ENCODE measurements at places on chromosomes 6 and 20. TPM values are rescaled to one million over a fixed set of nuclear protein-coding genes. Genes with fewer than 3 reads are reported as not detected.

GRCh38 chr6:169409742-169410312 is 156.2 kb upstream of the THBS2 start:
- no peak for ATAC-seq

DNA sequence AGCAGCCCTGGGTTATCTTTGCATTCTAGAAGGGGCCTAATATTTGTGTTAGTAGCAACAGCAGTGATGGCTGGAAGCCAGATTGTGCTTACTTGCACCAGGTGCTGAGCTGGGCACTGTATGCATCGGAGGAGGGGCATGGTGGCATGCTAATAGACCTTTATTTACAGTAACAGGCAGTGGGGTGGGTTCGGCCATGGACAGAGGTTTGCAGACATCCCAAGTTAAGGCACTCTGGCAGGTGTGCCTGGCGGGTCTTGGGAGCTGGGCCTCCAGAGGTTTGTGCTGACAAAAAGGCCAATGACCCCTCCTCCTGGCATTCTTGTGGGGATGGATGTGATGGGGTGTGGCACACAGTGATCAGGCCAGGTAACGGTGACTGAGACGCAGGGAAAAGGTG is 39.0 kb upstream of the CD93 start:
- no peak for ATAC-seq

- ATAC-seq, result no peak
These were observed 71.5 kb downstream of the SOX4 start for GRCh38 chr6:21665110-21665391.

DNA sequence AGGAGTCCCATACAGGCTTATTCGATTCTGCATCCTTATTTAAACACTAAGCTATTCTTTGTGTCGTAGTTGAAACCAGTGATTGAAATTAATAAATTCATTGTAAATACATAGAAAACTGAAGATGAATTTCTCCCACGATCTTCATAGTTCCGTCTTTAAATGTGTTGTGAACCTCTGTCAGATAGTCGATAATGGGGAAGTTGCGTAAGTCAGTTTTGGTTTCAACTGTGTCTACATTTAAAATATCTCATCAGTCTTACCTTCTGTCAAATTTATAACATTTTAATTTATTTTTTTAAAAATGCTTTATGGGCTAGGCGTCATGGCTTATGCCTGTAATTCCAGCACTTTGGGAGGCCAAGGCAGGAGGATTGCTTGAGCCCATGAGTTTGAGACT is 12.7 kb downstream of the STX11 start:
- no peak for ATAC-seq

DNA sequence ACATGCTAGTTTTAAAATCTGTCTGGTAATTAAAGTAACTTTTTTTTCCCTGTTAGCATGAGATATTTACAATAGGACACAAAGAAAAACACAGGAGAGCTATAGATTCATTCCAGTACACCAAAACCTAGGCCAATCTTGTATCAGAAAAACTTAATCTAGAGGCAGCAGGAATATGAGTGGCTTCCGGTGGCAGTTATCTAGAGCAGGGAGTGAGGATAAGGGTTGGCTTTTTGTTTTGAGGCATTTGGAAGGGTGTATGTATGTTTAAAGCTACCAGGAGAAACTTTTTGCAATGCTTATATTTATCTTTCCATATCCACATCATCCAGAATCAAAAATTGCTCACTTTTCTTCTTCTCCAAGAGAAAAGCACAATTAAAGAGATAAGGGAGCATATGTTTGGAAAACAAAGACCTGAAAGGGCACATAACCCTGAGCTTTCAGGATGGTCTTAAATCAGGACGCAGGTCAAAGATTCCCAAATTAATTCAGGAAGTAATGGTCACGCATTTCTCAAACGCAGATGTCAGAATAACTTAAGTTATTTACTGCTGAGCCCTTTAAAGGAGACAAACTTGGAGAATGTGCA is 13.1 kb downstream of the TFAP2A start:
- no peak for ATAC-seq

DNA sequence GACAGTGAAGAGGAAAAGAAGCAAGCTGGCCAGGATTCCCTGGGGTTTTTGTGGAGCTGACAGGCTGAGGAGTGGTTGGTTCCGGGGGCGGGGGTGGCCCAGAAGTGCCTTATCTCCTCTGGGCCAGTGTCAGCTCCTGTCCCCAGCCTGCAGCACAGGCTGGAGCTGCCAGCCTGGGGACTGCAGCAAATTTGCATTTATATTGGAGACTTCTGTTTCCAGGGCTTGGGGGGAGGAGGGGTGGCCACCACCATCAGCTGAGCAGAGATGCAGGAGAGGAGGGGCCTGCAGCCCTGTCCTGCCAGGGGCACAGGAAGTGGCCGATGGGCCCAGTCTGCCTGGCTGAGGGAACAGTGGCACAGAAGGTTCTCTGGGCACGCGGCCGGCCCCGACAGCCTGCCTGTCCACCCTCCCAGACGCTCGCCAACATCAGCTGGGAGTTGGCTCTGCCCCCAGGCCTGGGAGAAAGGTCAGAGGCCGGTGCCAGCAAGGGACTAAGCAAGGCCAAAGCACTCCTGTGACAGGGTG is 24.3 kb upstream of the SCRT2 start:
- ATAC-seq, result no peak

DNA sequence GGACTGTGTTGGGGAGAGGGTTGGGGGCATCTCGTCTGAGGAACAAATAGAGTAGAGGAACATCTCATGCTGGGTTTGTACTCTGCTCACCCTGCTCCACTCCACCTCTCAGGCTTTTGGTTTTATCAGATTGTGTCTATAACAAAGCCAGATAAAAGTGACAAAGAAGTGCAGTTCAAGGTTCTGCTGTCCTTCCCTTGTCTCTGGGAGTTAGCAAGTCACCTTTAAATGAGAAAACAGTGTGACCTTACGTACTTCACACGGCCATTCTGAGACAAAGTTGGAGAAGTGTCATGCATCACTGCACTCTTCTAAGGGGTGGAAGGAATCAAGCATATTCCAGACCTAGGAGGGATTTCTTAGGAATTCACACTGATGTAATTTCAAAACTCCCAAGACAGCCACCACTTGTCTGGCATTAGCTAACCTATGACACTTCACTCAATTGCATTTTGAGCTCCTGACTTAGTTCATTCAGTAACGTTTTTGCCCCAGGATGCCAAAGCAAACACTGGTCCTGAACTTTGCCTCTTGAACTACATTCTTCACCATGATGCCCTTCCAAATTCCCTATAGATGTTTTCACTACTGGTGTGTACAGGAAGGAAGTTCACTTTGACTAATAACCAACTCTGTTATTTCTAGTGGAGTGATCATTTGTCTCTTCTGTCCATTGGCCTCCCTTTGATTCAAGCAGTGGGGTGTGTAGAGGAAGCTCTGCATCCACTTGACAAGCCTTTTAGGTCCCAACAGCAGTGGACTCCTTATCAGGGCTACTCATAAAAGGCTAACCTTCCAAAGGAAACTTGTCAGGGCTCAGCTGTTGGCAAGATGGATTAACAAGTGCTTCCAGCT is 647.6 kb upstream of the FLRT3 start:
- ATAC-seq, result no peak

DNA sequence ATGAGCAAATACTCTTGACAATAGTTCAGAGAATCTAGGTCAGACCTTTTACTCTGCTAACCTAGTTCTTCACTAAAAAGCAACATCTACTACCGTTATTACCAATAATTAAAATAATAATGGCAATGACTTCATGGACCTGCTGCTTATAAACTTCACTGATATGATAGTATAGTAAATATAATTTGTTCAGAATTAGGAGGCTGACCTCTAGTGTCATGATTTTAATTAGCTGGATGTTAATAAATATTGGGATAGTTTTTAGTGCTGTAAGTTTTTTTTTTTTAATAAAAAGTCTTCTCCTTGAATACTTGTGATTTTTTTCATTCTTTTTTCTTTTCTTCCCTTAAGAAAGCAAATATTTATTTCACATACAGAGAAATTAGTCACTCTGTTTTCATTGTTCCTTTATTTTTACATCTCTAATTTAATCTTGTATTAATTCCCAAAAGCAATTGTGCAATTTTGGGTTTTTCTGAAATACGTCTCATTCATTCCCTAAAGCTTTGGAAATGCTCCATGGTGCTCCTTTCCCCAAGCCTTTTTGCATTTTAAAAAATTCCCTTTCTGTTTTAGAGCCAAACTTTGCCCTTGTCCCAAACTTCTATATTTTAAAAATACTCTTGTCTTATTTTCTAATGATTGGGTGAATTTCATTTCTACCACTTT is 46.6 kb upstream of the UST start:
- ATAC-seq, result no peak

DNA sequence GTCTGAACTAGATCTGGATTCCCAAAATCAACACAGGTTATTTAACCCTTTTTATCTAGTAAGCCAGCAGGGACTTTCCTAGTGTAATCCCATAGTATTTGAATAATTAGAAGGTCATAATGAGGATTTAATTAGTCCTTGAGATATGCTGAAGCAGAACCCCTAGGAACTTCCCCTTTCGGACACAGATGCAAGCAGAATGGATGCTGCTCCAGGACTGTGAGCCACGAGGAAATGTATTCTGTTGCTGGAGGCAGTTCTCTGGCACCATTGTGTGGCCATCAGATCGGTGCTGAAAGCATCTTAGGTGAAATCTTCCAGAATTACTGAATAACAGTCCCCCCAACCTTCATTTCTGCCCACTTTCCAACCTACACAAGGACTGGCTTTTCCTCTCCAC is 206.9 kb downstream of the TMEM242 start:
- no peak for ATAC-seq

DNA sequence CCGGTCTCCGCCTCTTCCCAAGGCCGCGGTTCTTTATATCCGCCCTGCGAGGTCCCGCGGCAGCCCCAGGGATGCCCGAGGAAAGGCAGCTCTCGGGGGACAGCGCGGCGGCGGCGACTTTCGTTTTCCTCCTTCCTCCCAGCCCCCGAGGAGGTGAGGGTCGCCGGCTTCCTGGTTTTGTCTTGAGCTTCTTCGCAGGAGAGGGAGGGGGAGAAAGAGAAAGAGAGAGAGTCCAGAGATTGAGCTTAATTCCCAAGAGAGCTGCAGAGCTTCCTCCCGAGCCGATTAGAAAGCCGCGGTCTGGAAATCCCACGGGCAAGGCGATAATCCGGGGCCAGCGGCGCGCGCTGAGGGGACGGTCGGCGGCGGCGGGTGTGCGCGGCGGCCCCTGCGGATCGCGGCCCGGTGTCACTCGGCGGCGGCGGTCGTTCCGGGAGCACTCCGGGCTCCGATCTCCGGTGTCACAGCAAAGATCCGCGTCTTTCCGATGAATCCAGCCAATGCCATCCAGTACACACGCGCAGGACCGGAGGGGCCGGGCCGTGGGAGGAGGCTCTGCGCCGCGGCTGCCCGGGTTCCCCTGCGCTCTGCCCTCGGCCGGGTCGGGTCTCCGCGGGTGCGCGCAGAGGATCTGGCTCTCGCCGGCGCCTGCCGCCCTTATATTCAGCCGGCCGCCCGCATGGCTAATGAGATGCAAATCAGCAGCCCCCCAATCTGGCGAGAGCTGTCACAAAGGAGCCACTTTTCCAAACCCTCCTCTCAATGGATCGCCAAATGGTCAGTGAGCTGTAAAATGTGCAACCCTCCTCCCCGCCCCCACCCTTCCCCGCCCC is at the start of gene DLL1:
Gene DLL1, minus strand, starts transcription at position 783 of the 833 bp plus-strand sequence. CDS start 939 bp downstream, outside the sequence.
- peak; percentile 50 for ATAC-seq

GRCh38 chr20:18796282-18796833 is 17.2 kb upstream of the SCP2D1 start:
- ATAC-seq, result no peak

DNA sequence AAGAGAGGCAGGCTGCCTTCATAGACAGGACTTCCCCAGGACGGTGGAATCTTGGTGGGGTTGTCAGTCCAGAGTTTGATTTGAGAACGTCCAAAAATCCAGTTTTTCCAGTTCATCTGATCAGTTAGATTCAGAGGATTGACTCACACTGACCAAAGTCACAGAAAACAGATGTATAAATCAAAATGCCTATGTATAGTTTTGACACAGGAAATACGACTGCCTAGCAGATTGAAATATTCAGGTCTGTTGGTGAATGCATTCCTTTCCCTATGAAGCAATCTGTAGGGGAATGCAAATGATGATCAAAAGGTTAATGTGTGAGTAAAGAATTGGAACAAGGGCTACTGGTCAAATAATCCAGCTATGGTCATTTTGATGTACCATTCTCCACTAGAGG is 29.7 kb upstream of the GFOD1 start:
- ATAC-seq, result no peak

- peak; percentile 23 for ATAC-seq
These were observed 52.2 kb downstream of the ZMYND8 start for GRCh38 chr20:47304287-47304686.

The WFDC5 gene
- 4.3 TPM for total RNA-seq

The WFDC12 gene
- total RNA-seq, result 5.1 TPM

The JPH2 gene
- 1.0 TPM for total RNA-seq

The CRISP2 gene
- total RNA-seq, result not detected

The MAP3K5 gene
- 14.5 TPM for total RNA-seq

The HLA-DRB5 gene
- not detected for total RNA-seq

The PRRT1 gene
- 0.40 TPM for total RNA-seq
